ENCODE measurements at places on chromosomes 4 and X.

GRCh38 chr4:38671592-38671940, 7.6 kb downstream of the KLF3 start:
- H3K27me3 ChIP-seq: no peaks in the 10 kb centered on the region
- H3K4me1 ChIP-seq: peaks cover 42% of the 10 kb centered on the region
- no peak for DNase-seq
- H3K36me3 ChIP-seq: no peaks in the 10 kb centered on the region
- no peak overlapping the region for H3K4me3 ChIP-seq

- no peaks in the 10 kb centered on the region for H3K27me3 ChIP-seq
- H3K4me3 ChIP-seq: no peak overlapping the region
- H3K27ac ChIP-seq: no peak overlapping the region
- DNase-seq: no peak
These were observed 180.7 kb downstream of the PDGFC start for GRCh38 chr4:156790866-156791265.

DNA sequence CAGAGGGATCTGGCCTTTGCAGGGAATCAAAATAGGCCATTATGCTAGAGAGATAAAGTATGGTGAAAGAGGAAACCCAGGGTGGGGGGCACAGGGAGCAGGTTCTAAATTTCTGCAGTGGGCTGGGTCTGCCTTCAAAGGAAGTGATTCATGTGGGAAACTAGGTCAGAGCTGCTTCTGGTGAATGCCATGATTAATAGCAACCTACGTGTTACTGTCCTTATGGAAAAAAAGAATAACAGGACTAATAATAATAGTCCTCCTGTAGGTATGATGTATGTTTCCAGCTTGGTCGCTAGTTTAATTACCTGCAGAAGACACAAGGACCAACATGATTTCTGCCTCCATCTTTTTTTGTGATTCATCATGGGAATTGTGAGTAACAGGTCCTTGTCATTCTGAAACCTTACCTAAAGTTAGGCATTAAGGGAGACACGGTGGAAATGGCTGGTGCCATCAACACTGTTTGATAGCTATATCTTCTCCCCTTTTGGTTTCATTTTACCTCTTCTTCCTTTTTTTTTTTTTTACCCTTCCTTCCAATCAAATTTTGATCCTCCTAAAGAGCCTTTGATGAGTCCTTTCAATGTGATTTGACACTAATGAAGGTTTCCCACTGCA, 180.4 kb downstream of the CPEB2 start:
- no peaks in the 10 kb centered on the region for H3K4me1 ChIP-seq
- no peak for DNase-seq
- H3K36me3 ChIP-seq: no peaks in the 10 kb centered on the region
- no peaks in the 10 kb centered on the region for H3K27me3 ChIP-seq
- no peak overlapping the region for H3K27ac ChIP-seq
- H3K4me3 ChIP-seq: no peak overlapping the region

- no peaks in the 10 kb centered on the region for H3K27me3 ChIP-seq
- no peak overlapping the region for H3K27ac ChIP-seq
- no peaks in the 10 kb centered on the region for H3K4me1 ChIP-seq
- H3K4me3 ChIP-seq: no peak overlapping the region
These were observed 142.0 kb downstream of the RBMX2 start for GRCh38 chrX:130543603-130544325.

GRCh38 chrX:109936598-109936997, 66.3 kb upstream of the TMEM164 start:
- H3K4me1 ChIP-seq: no peaks in the 10 kb centered on the region
- no peak for DNase-seq
- no peak overlapping the region for H3K4me3 ChIP-seq
- H3K27ac ChIP-seq: no peak overlapping the region
- H3K36me3 ChIP-seq: no peaks in the 10 kb centered on the region
- no peaks in the 10 kb centered on the region for H3K27me3 ChIP-seq

DNA sequence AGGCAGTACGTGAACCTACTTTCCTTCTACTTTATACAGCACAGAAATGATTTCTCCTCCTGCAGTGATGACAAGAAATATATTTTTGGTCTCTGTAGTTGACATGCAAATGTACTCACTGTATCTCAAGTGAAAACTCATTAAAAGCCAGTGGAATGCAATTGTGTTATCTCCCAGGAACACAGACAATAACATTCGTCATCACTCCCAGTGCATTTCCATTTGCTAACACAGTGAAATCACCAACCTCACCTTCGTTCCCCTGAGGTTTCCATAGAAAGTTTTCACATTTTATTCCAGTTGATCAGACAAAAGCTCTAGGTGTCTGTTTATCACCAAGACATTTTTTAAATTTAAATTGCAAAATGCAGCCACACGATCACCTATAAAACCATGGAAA, 2.5 kb upstream of the SPANXD start:
- no peak for DNase-seq
- no peaks in the 10 kb centered on the region for H3K4me1 ChIP-seq
- H3K4me3 ChIP-seq: no peak overlapping the region

DNA sequence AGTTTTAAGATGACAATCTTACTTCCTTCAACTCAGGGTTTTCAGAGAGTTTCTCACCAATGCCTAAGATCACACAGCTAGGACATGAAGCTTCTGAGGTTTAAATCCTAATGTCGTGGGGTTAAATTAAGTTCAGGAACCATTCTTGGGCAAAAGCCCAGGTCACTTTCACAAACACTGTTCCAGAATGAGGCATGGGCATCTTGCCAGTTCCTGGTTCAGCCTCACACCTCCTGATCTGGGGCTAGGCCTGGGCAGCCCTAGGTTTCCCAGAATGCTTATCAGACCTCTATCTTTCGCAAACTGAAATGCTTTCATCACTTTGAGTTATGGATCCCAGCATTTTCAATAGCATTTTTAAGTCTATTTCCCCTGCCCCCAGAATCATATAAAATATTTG, 224.8 kb upstream of the EDA2R start:
- DNase-seq: no peak
- H3K4me1 ChIP-seq: no peaks in the 10 kb centered on the region
- no peaks in the 10 kb centered on the region for H3K27me3 ChIP-seq
- H3K4me3 ChIP-seq: no peak overlapping the region
- no peaks in the 10 kb centered on the region for H3K36me3 ChIP-seq
- no peak overlapping the region for H3K27ac ChIP-seq

DNA sequence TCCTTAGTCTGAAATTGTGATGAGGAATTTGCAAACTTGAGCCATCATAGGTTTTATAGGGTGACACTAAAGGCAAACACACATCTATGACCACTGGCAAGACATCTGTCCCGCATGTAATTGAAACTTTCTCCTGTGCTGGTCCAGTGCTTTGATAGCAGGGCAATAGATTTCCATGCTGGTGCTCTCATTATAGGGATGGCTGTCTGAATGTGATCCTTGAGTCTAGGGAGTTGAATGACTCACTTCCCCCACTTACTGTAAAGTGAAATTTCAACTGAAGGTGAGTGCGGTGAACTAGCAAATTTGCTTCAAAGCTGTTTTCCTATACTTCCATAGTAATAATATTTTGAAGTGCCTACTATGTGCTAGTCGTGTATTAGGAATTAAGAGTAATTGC, 1630.0 kb downstream of the STIM2 start:
- no peaks in the 10 kb centered on the region for H3K27me3 ChIP-seq
- no peak for DNase-seq
- no peak overlapping the region for H3K4me3 ChIP-seq

DNA sequence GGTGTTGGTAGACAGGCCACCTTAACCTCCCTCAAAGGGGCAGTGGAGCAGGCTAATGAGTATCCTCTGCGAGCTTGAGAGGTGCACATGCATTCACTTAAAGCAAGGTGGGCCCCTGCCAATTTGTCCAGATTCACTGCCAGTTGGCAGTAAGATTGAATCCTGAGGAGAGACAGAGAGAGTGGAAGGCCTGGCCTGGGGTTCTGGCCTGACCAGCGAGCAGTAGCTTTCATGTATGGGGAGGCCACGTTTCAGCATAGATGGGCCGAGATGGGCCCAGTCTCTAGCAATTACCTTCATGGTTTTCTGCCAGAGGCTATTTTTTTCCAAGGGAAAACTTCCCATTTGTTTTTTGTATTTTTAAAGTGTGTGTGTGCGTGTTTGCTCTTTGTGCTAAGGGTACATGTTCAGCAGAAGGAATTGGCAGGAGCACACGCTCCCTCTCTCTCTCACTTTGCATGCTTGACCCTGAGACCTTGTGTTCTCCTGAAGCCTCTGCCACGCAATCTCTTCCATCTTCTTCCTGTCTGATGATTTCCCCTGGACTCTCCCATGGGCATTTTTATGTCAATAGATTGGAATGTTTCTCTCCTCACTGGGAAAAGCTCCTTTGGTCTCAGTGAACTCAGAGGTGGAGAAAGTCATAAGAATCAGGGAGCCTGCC, 215.8 kb upstream of the SFRP2 start:
- no peaks in the 10 kb centered on the region for H3K36me3 ChIP-seq
- no peaks in the 10 kb centered on the region for H3K4me1 ChIP-seq
- no peak overlapping the region for H3K4me3 ChIP-seq
- DNase-seq: no peak
- H3K27ac ChIP-seq: no peak overlapping the region
- no peaks in the 10 kb centered on the region for H3K27me3 ChIP-seq

GRCh38 chrX:147893741-147894140, 18.0 kb upstream of the FMR1 start:
- DNase-seq: no peak
- H3K4me3 ChIP-seq: no peak overlapping the region
- H3K27me3 ChIP-seq: no peaks in the 10 kb centered on the region
- peaks cover 3% of the 10 kb centered on the region for H3K4me1 ChIP-seq
- H3K27ac ChIP-seq: no peak overlapping the region

- no peak overlapping the region for H3K4me3 ChIP-seq
- no peaks in the 10 kb centered on the region for H3K36me3 ChIP-seq
- no peaks in the 10 kb centered on the region for H3K27me3 ChIP-seq
- H3K4me1 ChIP-seq: peaks cover 16% of the 10 kb centered on the region
- no peak overlapping the region for H3K27ac ChIP-seq
- no peak for DNase-seq
These were observed 16.2 kb downstream of the MAEA start for GRCh38 chr4:1305781-1306455.
